Right kidney (tissue), 9 donors: ENCODE measurements at places on chromosomes 2 and 18.

DNA sequence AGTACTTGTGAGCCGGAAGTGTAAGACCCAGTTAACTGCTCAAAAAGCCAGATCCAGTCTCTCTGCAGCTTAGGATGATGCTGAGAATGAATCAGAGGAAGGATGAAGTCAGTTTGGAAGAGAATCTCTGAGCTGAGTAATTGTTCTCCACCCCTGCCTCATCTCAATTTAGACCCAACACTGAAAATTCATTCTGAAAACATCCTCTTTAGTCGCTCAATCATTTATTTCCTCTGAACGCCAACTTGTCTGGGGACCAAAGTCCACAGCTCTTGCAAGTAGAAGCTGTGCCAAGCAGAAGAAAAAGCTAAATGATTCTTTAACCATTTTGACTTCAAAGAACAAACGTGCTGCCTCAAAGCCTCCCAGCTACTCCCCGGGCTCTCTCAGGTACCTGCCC, 177.1 kb upstream of the KLHL29 start:
- no peak for DNase-seq

DNA sequence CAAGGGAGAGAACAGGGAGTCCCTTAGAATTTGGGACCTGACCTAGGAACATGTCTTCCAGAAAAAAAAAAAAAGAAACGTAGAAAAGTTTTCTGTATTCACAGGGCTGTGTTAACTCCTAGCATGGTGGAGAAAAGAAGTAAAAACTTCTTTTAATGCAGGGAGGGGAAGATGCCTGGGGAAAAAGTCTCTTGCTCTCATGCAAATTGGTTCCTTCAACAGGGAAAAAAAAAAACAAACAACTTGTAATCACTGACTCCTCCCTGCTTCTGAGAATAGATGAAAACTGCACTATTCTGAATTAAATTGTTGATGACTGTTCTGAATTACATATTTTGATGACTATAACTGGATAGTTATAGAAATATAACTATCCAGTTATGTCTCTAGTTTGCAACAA, 933.2 kb downstream of the TRIB2 start:
- DNase-seq = no peak

GRCh38 chr18:25795213-25795612, 295.2 kb downstream of the SS18 start:
- DNase-seq = no peak

DNA sequence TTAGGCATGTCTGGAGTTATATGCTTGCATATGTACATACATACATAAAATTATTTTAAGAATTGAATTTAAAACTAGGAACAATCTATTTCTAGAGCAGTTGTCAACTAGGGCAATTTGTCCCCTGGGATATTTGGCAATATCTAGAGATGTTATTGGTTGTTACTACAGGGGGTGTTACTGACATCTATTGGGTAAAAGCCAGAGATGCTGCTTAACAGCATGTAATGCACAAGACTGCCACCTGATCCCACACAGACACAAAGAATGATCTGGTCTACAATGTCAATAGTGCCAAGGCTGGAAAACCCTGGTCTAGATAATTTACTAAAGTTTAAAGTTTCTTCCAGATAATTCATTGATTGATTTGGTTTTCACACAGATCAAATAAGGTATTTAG, 185.3 kb downstream of the NYAP2 start:
- no peak for DNase-seq

DNA sequence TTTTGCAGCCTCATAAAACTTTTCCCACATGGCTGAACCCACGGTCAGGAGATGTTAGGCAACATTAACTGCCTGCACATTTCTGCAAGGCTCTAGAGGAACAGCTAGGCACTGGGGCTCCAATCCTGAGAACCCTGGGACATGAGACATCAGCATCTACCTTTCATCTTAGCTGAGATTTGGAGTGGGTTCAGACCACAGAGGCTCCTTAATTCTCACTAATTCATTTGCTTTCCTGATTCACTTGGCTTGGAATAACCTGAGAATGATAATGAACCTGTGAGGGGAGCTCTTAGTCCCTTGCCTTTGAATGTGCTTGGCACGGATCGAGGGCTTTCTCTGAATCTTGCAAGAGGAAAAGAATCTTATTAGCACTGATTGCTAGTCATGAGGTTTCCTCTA, 266.2 kb downstream of the FIGN start:
- no peak for DNase-seq

GRCh38 chr2:42073739-42074503, 26.1 kb downstream of the PKDCC start:
- no peak for DNase-seq

- DNase-seq = no peak
These were observed 39.7 kb downstream of the HS6ST1 start for GRCh38 chr2:128279009-128279408.

DNA sequence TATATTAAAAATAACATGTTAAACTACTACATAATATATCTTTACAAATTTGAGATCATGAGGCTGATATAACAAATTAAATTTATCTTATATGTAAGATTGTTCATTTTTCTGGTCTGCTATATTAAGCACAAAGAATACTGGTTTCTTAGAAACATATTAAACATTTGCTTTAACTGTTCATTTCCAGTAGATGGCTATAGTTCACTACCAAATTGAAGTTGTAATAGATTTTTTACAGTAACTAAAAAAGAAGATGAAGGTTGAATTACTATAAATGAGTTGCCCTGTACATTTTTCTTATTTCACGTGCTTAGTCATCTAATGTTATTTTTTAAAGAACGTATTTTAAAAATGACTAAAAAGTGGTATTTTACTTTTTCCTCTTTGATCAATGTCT, 57.0 kb downstream of the ZNF407 start:
- no peak for DNase-seq

DNA sequence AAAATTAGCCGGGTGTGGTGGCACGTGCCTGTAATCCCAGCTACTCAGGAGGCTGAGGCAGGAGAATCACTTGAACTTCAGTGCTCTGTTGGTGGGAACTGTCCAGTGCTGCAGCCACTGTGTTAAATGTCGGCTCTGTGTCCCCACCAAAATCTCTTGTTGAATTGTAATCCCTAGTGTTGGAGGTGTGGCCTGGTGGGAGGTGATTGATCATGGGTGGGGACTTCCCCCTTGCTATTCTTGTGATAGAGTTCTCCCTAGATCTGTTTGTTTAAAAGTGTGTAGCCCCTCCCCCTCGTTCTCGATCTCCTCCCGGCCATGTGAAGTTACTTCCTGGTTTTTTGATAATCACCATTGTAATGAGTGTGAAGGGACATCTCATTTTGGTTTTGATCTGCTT, 9.8 kb upstream of the RPL31 start:
- DNase-seq = no peak

DNA sequence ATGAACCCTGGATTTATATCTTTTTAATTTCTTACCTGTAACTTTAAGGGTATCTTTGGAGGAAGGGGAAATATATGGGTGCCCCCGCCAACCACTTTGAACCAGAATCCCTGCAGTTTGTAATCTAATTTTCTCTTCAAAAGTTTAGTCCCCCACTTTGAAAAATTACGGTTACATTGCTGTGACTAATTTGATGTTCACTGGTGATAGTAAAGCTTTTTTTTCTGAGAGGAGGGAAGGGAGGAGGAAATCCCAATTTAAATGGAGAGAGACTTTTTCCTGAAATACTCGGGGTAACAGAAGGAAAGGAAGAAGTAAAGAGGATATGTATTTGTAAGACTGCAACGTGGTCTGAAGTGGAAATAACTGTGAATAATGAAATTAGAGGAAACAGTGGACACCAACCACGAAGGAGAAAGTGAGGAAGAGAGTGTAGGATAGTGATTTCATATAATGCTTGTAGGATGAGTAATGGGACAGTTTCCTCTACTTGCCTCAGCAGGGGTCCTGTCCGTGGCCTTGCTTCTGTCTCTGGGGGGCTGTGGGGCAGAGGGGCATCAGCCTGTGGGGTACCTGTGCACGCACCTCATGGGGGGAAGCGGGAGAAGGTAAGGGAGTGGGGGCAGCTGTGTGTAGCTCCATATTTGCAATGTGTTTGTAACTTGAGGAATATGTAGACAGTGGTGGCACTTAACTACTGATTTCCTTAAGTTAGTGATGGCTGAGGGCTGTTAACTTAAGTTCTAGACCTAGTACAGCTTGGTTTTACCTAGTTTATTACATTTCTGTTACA, 161.1 kb downstream of the LTBP1 start:
- no peak for DNase-seq

DNA sequence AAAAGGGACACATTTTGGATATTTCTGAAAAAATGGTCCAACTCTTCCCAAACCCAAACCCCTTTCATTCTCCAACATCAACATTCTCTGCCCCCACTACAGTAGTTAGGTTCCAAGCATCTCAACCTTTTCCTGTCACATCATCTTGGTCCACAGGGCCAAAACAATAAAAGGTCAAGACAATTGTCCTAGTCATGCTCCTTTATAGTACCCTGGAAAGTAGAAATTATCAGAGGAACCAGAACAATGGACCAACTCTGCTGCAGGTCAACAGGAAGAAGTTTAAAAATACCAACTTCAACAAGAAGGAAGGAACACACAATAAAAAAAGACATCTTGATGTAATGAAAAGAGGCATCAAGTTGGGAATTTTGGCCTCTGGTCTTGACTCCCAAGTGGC, 36.1 kb downstream of the CLASP1 start:
- no peak for DNase-seq
